ENCODE measurements at places on chromosomes 11 and 22.

GRCh38 chr22:28774378-28774777, 1.9 kb downstream of the CCDC117 start:
- no peak for DNase-seq

DNA sequence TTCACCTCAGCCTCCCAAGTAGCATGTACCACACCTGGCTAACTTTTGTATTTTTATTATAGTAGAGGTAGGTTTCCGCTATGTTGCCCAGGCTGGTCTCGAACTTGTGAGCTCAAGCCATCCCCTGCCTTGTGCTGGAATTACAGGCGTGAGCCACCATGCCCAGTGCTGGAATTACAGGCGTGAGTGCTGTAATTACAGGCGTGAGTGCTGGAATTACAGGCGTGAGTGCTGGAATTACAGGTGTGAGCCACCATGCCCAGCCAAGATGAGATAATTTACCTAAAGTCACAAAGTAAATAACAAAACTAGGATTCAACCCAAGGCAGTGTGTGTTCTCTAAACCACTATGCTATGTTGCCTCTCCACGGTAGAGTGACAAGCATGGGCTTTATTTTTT, 3.6 kb upstream of the UBXN1 start:
- DNase-seq: no peak

DNA sequence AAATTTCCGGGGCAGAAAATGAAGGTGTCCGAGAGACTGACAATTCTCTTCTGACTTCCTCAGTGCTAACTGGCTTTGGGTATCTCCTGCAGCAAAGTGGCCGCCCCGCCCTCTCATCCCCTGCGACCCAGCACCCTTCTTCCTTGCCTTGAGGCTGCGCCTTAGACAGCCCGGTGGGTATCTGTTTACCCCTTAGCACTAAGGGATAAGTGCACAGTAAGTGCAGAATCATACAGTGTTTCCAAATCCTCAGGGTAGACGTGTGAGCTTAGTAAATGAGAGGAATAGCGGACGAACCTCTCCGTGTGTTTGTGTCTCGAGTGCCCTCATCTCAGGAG, 368 bp upstream of the CHORDC1 start:
- DNase-seq: no peak

DNA sequence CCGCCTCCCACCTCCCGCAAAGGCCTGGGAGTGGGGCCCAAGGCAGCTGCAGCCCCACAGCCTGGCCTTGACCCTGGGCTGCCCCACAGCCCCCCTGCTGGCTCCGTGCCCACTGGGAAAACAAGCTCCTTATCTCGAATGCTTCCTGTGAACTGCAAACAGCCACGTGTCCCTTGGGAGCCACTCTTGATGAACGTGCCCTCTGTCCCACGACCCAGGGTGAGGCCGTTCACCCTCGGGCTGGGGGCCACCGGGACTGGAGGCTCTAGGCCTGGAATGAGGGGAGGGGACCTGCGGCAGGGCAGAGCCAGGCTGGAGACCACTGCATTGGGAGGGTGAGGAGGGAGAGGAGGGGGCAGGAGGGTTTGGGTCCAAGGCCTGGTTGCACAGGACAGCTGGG, 9.5 kb downstream of the H19 start:
- DNase-seq: no peak

DNA sequence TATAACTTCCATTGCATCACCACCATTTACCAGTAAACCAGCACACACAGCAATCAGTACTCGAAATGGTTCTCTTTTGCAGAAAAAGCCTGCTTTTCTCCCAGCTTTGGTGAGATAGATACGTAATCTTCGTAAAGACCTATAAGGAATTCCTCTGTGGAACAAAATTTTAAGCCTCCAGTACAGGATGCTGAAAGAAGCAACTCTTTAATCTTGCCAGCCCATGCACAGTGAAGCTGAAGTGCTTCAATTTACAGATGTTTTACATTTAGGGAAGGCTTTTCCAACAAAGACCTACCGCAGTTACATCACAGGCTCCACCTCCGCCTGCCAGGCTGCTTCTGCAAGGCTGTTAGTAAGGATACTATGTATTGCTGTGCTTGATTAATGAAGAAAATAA, 1.9 kb downstream of the ELMOD1 start:
- no peak for DNase-seq

GRCh38 chr11:35796562-35796961, 134.0 kb downstream of the TRIM44 start:
- DNase-seq: no peak

GRCh38 chr11:129313541-129314297, 61.9 kb upstream of the BARX2 start:
- DNase-seq: no peak

DNA sequence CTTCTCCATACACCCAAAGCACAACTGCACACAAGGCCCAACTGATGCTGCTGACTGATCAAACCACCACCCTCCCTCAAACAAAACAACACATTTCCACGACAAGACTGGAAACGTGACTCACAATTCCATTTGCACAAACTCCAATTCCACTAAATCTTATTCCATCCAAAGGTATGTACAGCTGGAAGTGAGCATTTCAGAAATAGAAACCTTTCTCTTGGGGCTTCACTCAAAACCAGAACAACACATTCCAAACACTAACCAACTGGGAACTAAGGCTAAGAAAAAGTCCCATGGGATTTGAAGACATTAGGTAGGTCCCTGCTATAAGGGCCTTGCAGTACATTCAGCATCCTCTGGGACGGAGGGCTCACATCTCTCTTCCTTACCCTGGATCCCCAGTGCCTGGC, 19.6 kb downstream of the MORC2 start:
- no peak for DNase-seq

GRCh38 chr11:105000797-105001196, 22.2 kb downstream of the CASP5 start:
- peak; percentile 37 for DNase-seq

GRCh38 chr11:70319396-70320076, 49.0 kb downstream of the PPFIA1 start:
- DNase-seq: no peak

- no peak for DNase-seq
Observed at GRCh38 chr11:69909561-69910518, 90.6 kb upstream of the FGF3 start.

GRCh38 chr11:7281079-7281478, 29.4 kb downstream of the SYT9 start:
- no peak for DNase-seq

GRCh38 chr11:29781268-29781667, 235.6 kb downstream of the KCNA4 start:
- no peak for DNase-seq

- DNase-seq: no peak
Observed at GRCh38 chr11:3220101-3220500, 1.5 kb upstream of the MRGPRG start.

GRCh38 chr11:71449596-71449995, 1.4 kb upstream of the DHCR7 start:
- no peak for DNase-seq

- no peak for DNase-seq
Observed at GRCh38 chr11:98053851-98054250, 966.9 kb upstream of the CNTN5 start.

- no peak for DNase-seq
Observed at GRCh38 chr11:127766734-127767133, 766.2 kb upstream of the KIRREL3 start.

GRCh38 chr11:67400942-67401494, 640 bp downstream of the PPP1CA start:
- no peak for DNase-seq

DNA sequence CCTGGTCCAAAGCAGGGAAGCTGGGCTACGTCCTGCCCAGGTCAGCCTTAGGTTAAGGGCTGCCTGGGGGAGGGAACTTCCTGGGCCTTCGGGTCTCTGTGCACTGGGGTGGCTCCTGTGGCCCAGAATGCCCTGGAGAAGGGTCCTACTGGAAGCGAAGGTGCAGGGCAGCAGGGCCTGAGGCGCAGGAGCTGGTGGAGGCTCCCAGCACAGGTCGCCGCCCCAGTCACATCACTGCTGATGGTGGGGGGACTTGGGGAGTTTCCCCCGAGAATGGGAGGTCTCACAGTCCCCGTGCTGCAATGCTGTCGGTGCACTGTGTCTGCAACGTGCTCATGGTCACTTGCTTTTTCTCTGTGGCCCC, 815 bp upstream of the SMIM38 start:
- no peak for DNase-seq

GRCh38 chr11:61874853-61875252, 16.5 kb downstream of the FADS3 start:
- no peak for DNase-seq

- DNase-seq: no peak
Observed at GRCh38 chr11:91299980-91300379, 924.6 kb upstream of the FAT3 start.

DNA sequence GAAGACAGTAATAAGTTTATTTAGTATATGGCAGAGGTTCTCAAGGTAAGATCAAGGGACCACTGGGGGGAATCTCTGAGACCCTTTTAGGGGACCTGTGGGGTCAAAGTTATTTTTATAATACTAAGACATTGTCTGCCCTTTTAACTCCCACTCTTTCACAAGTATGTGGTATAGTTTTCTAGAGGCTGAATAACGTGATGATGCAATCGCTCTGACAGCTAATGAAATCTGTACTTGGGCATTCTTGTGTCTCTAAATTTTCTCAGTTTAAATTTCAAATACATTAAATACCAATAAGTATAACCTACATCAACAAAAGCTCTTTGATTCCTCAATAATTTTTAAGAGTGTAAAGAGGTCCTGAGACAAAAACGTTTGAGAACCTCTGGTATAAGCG, 147.9 kb downstream of the ATG16L2 start:
- DNase-seq: no peak

- no peak for DNase-seq
Observed at GRCh38 chr11:11894486-11894885, 52.7 kb downstream of the USP47 start.

- peak; percentile 22 for DNase-seq
Observed at GRCh38 chr11:86183694-86184093, 60.9 kb upstream of the EED start.

DNA sequence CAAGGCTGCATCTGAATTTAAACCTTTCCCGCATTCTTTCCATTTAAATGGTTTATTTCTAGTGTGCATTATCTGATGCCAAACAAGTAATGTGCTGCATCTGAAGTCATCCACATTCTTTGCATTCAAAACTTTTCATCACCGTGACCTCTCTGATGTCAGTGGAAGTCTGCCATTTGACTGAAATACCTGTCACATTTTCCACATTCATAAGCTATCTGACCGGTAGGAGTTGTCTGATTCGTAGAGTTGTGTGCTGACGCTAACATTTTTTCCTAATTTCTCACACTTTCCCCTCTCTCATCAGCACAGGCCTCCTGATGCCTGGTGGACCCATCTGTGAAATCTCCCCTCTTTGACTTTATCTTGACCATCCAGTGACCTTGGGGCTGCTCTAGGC, 79.9 kb upstream of the BARX2 start:
- DNase-seq: no peak

GRCh38 chr22:25890651-25891050, 148.7 kb downstream of the MYO18B start:
- DNase-seq: no peak

DNA sequence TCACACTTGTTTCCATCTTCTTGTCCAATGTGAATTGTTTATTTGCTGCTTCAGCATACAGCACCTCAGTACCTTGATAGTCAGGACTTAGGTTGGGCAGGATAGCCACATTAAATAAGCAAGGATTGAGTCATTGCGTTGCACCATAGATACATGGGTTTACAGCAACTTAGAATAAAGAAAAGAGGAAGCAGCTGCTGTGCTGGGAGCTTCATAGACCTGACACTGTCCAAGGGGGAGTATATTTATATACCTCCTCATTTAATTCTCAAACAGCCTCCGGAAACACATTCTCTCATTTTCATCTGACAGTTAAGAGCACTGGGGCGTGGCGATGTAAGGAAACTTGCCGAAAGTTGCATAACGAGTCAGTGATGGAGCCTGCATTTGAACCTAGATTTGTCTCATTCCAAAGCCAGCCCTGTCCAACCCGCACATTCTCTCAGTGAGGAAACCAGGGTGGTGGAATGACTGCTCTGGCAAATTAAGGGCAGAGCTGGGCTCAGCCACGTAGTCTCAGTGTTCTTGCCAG, 42.2 kb downstream of the UBASH3B start:
- DNase-seq: no peak

- DNase-seq: no peak
Observed at GRCh38 chr11:13169709-13170108, 107.9 kb upstream of the BMAL1 start.
